Activated T-helper 2 cell treated with anti-CD3 and anti-CD28 coated beads, Interferon-gamma antibody, Interleukin-2, Interleukin-4, amounts not matched to agents 10 μg/mL and 5 μg/mL and 100 μg/mL, durations not matched to agents 14 hours and 24 hours and 36 hours (primary cell): ENCODE measurements at places on chromosomes 1 and 21. TPM values are rescaled to one million over a fixed set of nuclear protein-coding genes. Genes with fewer than 3 reads are reported as not detected.

DNA sequence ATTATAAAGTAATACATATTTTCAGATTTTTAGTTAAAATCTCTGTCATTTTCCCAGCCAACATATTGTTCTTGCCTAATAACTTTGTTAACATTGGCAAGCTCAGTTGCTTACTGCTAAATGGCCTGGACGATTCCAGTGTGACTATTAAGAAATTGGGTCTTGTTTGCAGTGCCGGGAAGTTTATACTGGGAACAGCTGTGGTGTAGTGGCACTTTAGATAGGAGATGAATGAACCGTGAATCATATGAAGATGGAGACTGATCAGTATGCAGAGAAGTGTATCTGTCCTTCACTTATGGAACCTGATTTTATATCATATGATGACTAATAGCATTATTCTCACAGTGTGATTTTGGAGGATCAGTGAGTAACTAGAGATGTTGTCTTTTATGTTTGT lies 3.3 kb downstream of the CHRM3 start:
- no peak overlapping the region for H3K27ac ChIP-seq
- peaks cover 50% of the 10 kb centered on the region for H3K27me3 ChIP-seq
- no peak overlapping the region for H3K4me3 ChIP-seq
- peaks cover 15% of the 10 kb centered on the region for H3K4me1 ChIP-seq
- no peak for DNase-seq

DNA sequence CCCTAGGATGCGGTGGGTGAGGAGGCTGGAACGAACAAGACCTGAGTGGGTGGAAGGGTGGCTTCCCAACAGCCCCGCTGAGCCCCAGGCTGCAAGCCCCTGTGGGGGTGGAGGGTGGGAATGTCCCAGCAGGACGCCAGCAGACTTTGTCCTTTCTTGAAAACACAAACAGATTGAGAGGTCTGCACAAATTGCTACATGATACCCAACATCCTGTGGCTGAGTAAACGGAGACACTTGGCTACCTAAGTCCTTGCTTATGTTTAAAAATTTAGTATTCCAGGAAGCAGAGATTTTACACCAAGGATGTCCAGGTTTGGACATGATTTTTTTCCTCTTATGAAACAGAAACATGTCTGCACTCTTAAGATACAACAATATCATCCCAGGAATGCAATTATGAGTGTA lies 11.8 kb upstream of the F3 start:
- H3K36me3 ChIP-seq, result no peaks in the 10 kb centered on the region
- peaks cover 15% of the 10 kb centered on the region for H3K27me3 ChIP-seq
- no peak overlapping the region for H3K4me3 ChIP-seq
- no peak overlapping the region for H3K27ac ChIP-seq

DNA sequence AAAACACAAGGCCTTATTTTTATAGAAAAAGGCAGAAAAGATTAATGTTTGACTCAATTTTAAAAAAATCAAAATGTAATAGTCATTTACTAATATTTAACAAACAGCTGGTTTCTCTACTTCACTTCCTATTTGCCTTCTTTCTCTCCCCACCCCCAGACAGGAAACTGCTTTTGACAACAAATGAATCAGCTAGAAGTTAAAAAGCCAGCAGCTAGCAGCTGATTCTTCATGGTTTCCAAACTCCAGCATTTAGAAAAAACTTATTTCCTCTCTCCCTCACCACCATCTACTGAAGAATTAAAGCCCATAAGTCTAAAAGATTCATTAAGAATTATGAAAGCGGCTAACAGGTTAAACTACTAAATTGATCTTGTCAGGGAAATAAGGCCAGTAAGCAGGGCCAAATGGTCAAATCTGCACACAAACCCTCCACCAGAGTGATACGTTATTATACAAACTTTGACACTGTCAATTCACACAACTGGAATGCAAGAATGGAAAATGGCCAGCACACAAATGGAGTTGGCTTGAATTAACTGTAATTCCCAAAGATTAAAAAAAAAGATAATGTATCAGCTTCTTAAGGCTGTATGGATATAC lies 4.0 kb downstream of the WDR26 start:
- peak overlapping the region; percentile 60 for H3K4me3 ChIP-seq
- peak; percentile 22 for DNase-seq
- H3K27me3 ChIP-seq, result no peaks in the 10 kb centered on the region
- peaks cover 56% of the 10 kb centered on the region for H3K36me3 ChIP-seq

- no peaks in the 10 kb centered on the region for H3K4me1 ChIP-seq
- H3K4me3 ChIP-seq, result no peak overlapping the region
- H3K27ac ChIP-seq, result no peak overlapping the region
- no peak for DNase-seq
- no peaks in the 10 kb centered on the region for H3K27me3 ChIP-seq
These were observed 100.9 kb downstream of the ARHGEF10L start for GRCh38 chr1:17640393-17640792.

DNA sequence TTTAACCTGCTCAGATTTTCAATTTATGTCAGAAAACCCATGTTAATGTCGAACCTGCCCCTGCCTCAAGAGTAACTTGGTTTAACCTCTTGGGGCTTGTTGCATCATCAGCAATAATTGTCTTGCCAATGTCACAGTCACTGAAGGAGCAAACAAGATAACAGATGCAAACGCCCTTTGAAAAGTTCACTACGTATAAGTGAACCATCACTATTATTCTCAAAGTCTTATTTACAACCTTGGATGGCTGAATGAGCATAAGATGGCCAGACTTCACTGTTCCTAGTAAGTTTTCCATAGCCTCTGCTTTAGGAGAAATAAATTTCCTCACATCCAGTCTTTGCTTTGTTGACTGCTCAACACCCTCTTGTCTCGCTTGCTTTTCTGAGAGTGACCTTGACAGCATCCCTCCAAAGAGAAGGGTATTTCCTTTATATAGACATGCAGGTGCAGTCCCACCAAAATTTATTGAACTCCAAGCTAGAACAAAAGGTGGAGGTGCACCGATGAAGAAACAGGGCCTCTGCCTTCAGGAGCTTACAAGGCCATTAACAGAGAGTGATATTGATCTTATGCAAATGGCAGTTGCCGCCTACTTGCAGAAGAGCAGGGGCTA lies 749 bp upstream of the LRIG2 start:
- H3K4me3 ChIP-seq, result peak overlapping the region; percentile 89
- H3K27me3 ChIP-seq, result no peaks in the 10 kb centered on the region
- H3K4me1 ChIP-seq, result peaks cover 18% of the 10 kb centered on the region

Gene SLC26A9
- total RNA-seq, result not detected in 2 replicates

- H3K4me3 ChIP-seq, result no peak overlapping the region
- H3K4me1 ChIP-seq, result no peaks in the 10 kb centered on the region
- no peaks in the 10 kb centered on the region for H3K27me3 ChIP-seq
- no peaks in the 10 kb centered on the region for H3K36me3 ChIP-seq
- DNase-seq, result no peak
- H3K27ac ChIP-seq, result no peak overlapping the region
These were observed 861.0 kb downstream of the USP25 start for GRCh38 chr21:16590641-16591292.

Gene NTNG1
- not detected in 2 replicates for total RNA-seq

- no peaks in the 10 kb centered on the region for H3K36me3 ChIP-seq
- H3K4me1 ChIP-seq, result peaks cover 29% of the 10 kb centered on the region
- no peak overlapping the region for H3K4me3 ChIP-seq
- DNase-seq, result no peak
- no peaks in the 10 kb centered on the region for H3K27me3 ChIP-seq
These were observed 26.3 kb upstream of the CSF1 start for GRCh38 chr1:109884242-109884891.

Gene TMCC2
- total RNA-seq, result 13.4 and 14.0 TPM in 2 replicates

DNA sequence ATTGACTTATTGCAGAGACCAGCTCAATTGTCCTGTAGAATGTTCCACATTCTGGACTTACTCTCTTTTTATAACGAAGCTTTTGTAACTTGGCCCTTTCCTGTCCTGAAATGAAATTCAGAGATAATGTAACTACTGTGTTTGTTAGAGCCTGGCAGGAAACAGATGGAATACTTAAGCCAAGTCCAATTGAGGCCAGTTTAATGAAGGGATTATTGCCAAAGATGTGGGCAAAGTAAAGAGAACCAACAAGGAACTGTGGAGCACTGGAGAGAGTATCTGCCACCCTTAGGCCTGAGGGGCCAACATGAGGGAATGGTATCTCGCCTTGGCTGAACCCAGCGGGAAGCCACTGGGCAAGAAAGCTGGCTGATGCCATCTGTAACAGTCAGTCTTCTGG lies 32.9 kb downstream of the MFSD2A start:
- no peak overlapping the region for H3K27ac ChIP-seq
- peaks cover 1% of the 10 kb centered on the region for H3K27me3 ChIP-seq
- DNase-seq, result no peak
